Suprapubic skin (tissue), 4 donors: ENCODE measurements at places on chromosomes 5 and 9.

GRCh38 chr9:97441729-97442128 is 29.8 kb downstream of the TDRD7 start:
- no peak for DNase-seq

DNA sequence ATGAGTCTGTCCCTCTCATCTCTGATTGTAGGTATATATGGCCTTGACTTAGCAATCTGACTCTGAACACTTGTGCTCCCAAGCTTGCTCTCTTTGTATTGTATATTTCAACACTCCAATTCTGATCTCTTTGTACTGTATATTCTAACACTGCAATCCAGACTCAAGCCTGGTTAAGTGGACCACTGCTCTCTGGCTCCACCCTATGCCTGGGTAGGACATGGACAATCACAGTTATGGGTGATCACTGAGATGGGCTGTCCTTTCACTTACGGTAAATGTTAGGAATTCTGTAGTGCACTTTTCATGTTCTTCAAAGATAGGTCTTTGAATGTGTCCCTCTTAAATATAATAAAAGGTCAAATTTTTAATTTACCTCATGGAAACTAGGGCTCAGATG is 165.1 kb downstream of the TLR4 start:
- no peak for DNase-seq

GRCh38 chr5:24065779-24066178 is 558.4 kb downstream of the PRDM9 start:
- DNase-seq = no peak

DNA sequence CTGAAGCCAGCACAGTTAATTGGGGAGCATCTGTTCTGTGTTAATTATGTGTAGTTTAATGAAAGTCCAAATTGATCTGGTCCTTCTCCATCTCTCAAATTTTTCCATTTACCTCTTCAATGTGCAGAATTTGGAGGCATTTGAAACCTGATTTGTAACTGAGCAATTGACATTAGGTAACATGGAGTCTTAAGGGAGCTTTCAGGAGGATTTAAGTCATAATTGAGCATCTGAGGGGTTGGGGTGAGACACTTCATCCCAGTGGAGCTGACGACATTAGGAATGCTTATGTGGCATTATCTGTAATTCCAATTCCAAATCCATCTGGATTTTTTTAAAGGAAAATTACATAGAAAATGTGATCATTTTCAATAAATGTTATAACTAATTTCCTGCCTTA is 1015.9 kb downstream of the TLE1 start:
- DNase-seq = no peak

GRCh38 chr9:76932757-76933156 is 26.8 kb upstream of the PRUNE2 start:
- no peak for DNase-seq

GRCh38 chr9:125524583-125525355 is 182.2 kb downstream of the MAPKAP1 start:
- no peak for DNase-seq

DNA sequence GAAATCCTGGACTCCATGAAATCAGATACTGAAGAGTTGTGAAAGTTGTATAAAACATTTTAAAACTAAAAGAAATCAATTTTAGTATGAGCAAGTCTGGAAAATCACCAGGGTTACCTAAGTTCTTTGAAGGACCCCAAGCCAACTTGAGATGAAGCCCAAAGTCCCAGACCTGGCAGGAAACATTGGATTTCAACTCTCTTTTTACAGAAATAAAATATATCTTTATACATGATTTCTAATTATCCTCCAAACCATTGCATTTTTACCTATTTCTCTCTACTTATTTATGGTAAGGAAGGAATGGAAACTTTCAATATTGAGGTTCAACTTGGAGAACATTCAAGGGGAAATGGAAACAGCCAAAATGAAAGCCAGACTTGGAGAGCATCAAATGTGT is 390.6 kb upstream of the C9orf72 start:
- DNase-seq = no peak

DNA sequence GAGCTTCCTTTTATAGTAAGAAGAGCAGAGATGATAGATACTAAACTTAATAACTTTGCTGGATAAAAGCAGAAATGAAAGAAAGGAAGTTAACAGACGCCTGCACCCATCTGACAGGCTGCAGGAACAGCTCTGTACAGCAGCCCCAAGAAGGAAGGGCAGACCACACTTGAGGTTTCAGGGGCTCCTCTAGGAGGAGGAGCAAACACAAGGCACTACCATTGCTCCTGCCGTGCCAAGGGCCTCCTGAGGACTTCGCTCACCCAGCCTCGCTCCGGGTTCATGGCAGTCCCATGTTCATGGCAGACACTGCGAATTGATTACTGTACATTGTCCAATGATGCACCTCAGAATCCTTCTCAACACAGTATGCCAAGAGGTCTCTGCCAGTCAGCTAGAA is 85.1 kb downstream of the AMBP start:
- peak; percentile 27 for DNase-seq

- no peak for DNase-seq
Observed at GRCh38 chr5:57085306-57086081, 88.4 kb upstream of the GPBP1 start.

- DNase-seq = no peak
Observed at GRCh38 chr5:74289238-74289637, 351.3 kb downstream of the ENC1 start.

DNA sequence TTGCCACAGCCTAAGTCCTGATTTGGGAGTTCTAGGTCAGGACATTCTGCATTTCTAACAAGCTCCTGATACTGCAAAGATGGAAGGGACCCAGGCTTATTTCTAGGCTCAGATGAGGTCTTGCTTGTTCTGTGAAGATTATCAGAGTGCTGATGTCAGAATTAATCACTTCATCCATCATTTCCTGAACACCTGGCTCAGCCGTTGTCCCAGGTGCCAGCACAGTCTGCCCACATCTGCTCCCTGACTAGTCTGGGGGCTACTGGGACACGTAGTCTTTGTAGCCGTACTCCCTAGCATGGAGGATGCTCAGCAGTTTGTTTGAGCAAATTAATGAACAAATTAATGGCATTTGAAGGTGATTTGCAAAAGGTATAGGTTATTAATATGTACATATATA is 17.9 kb upstream of the SPINK4 start:
- DNase-seq = no peak

- no peak for DNase-seq
Observed at GRCh38 chr9:6968271-6968670, 210.5 kb downstream of the KDM4C start.

GRCh38 chr5:172541773-172542136 is 87.4 kb upstream of the SH3PXD2B start:
- DNase-seq = no peak

GRCh38 chr5:31193116-31193515 is 370 bp upstream of the CDH6 start:
- no peak for DNase-seq

DNA sequence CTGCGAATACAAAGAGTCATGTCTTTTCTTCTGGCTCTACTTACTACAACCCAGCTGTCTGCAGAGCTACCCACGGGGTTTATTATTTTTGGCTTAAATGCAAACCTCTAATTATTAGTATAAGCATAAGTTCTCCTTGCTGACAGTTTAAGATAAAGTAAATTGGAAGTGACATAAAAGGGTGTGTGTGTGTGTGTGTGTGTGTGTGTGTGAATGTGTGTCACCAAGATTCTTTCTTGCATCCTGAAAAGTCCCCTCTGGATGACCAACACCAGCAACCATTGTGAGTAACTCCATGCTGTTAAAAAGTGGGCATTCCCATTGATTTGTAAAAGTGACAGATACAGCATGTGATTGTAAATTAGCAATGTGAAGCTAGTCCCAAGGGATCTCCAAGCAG is 803.8 kb upstream of the ZNF608 start:
- no peak for DNase-seq

GRCh38 chr5:143124593-143124992 is 278.9 kb downstream of the NR3C1 start:
- DNase-seq = no peak

DNA sequence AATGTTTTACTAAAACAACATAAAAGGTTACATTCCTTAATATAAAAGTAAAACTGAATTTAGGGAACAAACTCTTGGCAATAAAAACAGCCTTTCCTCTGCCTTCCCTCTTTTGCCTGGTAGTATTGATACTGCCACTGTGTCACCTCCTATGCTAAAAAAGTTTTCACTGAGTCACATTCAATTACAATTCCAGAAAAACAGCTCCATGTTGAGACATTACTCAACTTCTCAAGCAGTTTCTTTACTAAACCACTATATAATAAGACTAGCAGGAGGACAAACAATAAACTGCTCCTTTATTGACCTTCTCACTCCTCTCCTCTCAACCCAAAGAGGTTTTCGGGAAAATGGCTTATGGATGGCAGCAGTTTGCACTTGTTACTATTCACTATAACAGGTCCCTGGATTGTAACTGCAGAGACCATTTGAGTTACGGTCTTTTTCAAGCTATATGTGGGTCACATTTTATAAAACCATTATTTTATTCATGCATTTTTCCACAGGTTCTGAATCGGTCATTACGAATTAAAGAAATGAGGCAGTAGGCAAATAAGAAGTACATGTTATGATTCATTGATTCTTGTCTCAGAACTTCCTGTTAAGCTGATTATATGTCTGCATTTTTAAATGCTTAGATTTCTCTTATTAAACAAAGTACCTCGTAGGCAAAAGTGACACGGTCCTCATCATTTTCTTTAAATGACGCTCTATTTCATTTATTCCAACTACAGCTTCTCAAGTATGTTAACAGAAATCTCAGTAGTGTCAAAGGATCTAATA is 2.1 kb downstream of the ZDHHC21 start:
- DNase-seq = no peak

GRCh38 chr9:91221332-91221731 is 140.4 kb downstream of the AUH start:
- no peak for DNase-seq

DNA sequence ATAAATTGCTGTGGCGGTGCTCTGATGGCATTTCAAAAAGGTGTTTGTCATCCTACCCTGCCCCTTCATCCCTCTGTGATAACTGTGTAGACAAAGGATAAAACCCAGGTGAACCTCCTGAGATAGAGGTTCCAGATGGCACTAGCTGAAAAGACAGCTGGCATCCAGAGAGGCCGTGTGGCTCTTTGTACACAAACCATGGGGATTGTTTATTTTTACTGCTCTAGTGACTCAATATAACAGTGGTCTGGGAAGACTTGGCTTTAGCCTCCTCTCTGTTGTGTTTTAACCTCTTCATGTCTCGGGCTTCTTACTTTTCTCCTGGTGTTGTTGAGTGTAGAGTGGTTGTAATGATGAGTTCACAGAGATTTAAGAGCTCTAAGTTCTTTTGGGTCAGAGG is 48.8 kb downstream of the SH3GL2 start:
- no peak for DNase-seq
